Foreskin keratinocyte (primary cell): ENCODE measurements at places on chromosomes 12 and 14.

DNA sequence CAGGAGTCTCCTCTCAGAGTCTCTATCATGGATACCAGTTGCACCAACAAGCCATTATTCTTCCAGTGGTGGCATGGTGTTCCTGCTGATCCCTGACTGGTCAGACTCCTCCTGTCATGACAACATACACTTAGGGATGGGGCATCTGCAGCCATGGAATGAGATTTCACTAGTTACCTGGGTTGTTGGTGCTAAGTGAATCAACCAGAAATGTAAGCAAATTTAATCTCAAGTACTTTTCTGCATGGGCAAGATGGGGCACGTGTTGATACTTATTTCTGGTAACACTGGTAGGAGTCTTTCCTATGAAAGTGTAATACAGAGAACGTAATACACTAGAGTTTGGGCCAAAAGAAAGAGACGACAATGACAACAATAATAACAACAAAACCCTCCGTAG, 211.5 kb upstream of the FOXN3 start:
- DNase-seq: peak; percentile 47

- DNase-seq: no peak
Measured at GRCh38 chr14:93947282-93947681, 20.1 kb downstream of the FAM181A start.

DNA sequence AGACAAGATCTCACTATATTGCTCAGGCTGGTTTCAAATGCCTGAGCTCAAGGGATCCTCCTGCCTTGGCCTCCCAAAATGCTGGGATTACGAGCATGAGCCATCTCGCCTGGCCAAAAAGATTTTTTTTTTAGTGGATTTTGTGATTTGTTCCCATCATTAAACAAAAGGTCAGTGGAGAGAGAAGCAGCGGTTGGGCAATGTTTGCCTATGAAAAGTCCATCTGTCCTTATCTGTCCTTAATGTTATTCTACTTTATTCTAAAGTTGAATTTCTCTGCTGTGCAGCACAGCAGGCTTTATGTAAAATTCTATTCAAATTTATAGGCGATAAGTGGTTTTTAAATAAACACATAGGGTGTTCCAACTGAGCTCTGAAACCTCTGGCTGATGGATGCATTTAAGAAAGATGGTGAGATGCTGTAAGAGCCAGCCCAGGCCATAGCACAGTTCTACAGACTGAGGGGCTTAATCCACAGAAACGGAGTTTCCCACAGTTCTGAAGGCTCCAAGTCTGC, 18.8 kb downstream of the HCAR2 start:
- no peak for DNase-seq

GRCh38 chr12:103207936-103208335, 250.5 kb downstream of the ASCL1 start:
- no peak for DNase-seq

- DNase-seq: peak; percentile 10
Measured at GRCh38 chr12:31322801-31323207, 3.1 kb downstream of the SINHCAF start.

GRCh38 chr14:105398726-105399465, 558 bp downstream of the TEX22 start:
- no peak for DNase-seq

DNA sequence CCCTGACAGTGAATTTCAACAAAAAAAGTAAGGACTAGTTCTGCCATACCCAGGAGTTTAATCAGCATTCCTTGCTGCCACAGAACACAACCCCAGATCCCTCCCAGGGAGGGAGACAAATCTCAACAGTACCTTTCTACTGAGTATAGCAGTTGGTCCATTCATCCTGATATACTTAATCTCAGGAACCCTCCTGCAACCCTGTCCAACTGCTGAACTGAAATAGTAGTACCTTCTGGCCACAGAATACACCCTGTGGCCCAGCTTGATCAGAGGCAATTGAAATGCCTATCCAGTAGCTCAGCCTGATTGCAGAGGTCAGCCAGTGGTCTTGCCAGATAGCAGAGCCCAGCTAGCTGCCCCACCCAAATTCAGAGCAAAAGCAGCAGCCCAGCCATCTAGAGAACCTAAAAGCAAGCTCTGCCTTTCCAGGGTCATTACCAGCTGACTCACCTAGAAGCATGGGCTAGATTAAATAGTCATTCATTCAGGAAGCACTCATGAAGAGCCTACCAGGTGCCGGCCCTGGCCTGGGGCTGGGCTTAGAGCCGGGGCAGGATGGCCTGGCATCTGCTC, 40.0 kb upstream of the RHOJ start:
- DNase-seq: no peak

DNA sequence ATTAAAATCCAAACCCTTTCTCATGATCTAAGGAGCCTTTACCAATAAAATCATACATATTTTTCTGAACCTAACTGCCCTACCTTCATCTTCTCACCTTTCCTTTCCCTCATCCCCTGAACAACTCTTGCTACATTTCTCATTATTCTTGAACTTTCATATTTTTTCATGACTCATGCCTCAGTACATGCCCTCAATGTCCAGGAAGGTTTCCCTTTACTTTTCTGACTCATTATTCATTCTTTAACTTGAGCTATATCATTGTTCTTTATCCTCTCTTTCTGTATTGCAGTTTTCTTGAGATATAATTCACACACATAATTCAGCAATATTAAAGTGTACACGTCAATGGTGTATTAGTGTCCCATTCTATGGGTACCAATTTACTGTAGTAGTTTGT, 231.0 kb downstream of the ALG10B start:
- peak; percentile 23 for DNase-seq

GRCh38 chr14:106185837-106186233, 659.5 kb downstream of the TMEM121 start:
- no peak for DNase-seq

DNA sequence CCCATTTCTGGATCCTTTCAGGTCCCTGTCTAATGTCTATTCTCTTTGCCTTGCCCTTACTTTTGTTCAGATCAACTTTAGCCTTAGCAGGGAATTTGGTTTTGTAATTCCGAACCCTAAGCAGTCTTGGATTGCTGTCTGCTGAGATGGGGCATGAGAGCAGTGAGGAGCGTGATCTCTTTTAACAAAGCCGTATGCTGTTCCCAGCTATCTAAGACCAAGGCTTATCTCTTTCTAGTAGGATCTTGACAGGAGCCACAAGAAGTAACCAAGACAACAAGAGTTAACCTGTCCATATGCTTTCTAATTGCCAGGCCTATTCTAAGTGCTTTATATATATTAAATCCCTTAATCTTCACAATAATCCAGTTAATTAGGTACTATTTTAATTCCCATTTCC, 4.5 kb upstream of the DHRS7 start:
- DNase-seq: no peak

GRCh38 chr14:54797556-54797955, 105.1 kb downstream of the GCH1 start:
- no peak for DNase-seq

DNA sequence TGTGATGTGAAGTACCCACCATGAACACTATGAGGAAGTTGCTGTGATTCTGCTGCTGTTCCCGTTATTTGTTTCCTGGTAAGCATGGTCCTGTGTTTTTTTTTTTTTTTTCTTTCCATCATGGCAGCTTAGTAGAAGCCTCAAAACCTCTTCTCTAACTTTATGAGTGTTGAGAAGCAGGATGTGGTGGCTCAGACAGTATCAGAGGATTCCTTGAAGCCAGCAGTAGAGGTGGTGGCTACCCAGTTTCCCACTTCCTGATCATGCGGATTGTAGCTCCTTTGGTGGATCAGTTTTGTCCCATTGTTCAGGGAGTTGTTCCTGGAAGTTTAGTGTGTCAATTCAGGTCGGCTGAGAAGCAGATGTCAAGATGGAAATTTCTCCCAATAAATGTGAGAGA, 175.8 kb downstream of the ATP23 start:
- DNase-seq: no peak

GRCh38 chr12:113445544-113446171, 23.5 kb downstream of the SDSL start:
- no peak for DNase-seq

DNA sequence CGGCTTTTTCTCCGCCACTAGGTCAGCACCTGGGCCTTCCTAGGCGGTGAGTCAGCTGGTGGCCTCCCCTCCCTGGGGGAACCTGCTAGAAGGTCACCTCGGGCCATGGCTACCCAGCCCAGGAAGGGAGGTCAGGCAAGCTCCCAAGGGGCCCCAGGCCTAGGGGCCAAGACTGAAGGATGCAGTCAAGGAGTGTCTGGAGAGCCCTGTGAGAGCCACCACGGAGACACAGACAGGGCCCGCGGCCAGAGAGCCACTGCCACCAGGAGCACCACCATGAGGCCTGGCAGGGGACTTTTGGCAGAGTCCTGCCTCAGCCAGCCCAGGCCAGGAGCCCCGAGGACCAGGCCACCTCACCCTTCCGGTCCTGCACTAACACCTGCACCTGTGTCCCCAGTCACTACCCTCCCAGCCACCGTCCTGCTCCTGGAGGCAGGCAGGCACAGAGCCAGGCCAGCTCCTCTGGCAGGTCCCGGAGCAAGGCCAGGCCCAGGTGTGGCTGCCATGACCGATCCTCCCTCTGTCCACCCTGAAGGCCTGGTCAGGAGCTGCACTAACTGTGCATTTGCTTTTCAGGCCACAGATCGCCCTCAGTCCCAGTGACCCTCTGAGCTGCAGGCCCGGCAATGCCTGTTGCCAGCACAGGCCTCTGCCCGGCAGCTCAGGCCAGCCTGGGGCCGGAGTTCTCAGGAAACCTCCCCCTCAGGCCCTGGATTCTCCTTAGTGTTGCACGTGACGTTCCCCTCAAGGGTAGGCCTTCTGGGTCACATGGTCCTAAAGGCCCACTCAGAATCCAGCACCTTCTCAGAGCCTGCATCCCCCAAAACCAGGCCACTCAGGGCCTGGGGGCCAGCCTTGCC, 6.9 kb downstream of the PHETA1 start:
- DNase-seq: no peak

GRCh38 chr12:54215989-54216796, 27.4 kb upstream of the SMUG1 start:
- DNase-seq: no peak

DNA sequence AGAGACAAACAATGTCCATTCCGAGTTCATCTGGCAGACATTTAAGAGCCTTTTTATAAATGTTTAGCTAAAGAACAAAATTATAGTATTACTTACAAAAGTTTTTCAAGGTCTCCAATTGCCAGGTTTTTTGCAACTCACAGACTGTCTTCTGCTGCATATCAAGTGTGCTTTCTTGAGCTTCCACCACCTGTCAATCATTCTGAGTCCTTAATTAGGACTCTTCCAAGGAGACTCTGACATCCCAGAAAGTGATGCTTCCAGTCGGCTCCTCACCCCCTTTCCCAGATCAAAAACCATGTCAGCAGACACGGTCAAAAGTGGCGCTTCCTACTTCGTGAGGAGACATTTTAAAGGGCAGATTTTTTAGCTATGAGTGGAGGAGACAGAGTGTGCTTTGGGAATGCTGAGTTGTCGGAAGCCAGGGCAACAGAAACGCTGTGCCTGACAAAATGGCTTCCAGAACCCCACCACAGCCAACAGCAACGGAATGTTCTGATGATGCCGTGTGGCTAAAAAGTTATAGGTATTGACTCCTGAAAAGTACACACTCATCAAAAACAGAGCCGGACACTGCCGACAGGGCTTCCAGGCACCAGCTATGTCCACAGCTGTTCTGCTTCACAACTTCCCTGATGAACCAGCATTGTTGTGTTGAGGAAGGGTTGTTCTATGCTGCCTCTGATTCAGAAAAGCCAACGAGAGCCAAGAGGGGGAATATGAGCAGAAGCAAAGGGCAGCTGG, 116.1 kb upstream of the SLC35F4 start:
- no peak for DNase-seq

DNA sequence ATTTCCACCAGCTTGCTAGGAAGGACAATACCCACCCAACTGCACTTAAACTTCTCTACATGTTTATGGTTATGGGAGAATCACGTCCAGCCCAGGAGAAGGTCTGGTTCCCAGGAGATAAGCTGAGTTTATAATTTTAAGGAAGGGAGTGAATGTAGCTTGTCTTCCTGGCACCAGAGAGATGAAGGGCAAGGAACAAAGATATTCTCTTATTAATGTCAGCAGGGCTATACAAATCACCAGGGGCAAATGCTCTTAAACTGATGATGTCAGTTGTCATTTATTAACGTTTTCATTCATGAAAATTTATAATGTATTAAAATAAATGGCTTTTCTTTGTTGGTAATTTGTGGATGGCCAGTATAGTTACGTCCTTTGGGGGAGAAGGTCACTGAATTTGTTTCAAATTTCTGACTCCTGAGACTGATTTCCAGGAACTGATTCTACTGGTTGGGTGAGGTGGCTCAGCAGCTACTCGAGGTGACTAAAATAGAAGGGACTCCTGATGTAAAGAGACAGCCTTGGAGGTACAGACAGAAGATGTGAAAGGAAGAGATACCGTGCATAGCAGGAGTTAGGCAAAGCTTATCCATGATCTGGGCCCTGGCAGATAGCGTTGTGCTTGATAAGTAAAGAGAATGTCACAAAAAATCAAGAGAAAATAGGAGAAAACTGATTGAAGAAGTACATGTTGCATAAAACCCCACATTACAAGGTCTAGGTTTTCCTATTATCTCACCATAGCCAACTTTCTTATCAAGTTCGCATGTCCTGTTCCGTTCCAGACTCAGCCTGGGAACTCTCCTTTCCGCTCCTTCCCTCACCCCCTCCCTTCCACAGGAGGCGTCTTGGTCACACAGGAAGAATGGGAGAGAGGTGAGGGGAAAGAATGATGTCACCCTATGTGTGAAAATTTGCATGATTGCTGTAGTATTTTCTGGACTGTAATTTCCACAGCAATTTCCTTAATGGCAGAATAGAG, 367.1 kb upstream of the FAR2 start:
- no peak for DNase-seq
